ENCODE measurements at places on chromosomes 5 and 9.

GRCh38 chr5:159207222-159207685 is 2.1 kb downstream of the RNF145 start:
- DNase-seq = no peak

- DNase-seq = no peak
These were observed 284.8 kb downstream of the DENND1A start for GRCh38 chr9:123645126-123645525.

DNA sequence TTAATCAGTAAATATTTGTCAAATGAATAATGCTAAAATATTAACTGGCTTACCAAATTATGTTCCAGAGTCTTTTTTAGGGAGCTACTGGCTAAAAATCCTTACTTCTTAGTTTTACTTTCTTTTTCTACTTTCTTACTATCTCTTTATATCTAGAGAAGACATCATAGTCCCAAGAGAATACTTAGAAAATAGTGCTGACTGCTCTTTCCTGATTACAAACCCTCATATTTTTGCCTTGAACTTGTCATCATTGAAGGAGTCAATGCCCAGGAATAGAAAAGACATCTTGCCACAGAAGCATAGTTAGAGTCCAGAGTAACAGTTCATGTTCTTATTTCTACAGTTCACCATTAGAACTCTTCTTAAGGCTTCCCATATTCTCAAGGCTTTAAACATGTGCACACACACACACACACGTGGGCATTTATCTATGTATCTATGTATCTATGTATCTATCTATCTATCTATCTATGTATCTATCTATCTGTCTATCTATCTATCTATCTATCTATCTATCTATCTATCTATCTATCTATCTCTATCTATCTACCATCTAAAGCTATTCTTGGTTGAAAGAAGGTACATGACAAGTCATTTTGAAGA is 654.3 kb downstream of the ANXA1 start:
- DNase-seq = no peak

DNA sequence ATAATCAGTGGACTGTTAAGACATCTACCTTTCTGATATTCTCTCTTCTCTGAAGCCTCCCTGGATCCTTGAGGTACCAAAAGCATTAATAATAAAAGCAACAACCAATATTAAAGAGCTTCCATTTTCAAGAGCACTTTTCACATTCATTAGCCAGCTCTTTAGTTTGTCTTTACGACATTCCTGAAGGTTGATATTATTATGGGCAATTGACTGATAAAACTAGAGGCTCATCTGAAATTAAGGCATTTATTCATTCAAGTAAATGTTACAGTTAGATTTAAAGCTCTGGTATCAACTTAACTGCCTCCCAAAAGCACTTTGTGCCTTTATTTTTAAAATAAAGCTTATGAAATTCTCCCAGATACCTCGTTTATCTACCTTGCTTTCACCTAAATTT is 199.6 kb downstream of the PLK2 start:
- no peak for DNase-seq

DNA sequence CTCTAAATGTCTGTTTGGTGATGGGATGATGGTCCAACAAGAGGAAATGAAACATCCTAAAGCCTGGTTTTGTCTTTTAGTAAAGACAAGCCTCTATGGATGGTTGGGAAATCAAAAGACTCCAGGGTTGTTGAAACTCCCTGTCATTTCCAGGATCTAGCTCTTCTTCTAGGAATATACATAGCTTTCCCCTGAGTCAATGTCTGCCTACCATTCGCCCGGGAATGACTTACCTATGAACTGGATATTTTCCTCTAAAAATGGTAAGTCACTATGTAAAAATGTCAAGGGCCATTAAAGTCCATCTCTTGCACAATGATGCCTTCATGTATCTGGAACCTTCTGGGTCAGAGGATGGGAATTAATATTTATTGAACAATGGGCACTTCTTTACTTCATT is 11.1 kb upstream of the KIF12 start:
- no peak for DNase-seq

GRCh38 chr5:12272389-12272788 is 368.1 kb upstream of the CTNND2 start:
- no peak for DNase-seq

Measured in stimulated activated CD8-positive, alpha-beta memory T cell treated with anti-CD3 and anti-CD28 coated beads, Interleukin-7, amount 100 ng/mL, for 1 hour (primary cell).